COLO829 (cell line): ENCODE measurements at places on chromosomes 1 and 21.
A peak's percentile ranks its signal among the peaks of the same experiment; 100 is the strongest.

- no peak for DNase-seq
Measured at GRCh38 chr1:214831956-214832355, 229.0 kb downstream of the CENPF start.

DNA sequence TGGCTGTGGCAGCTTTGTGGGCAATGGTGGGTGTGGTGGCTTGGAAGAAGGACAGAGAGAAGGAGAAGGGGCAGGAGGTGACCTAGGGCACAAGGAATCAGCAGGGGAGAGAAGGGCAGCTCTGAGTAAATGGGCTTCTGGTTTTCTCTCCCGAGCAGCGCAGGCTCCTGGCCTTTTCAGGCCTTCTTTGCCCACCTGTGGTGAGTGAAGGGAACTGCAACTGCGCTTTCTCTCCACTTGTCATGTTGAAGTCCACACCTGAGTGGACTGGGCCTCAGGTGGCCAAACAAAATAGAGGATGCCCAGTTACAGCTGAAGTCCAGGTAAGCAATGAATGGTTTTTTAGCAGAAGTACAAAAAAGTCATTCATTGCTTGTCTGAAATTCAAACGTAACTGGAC, 29.4 kb upstream of the KCNA10 start:
- DNase-seq: no peak

DNA sequence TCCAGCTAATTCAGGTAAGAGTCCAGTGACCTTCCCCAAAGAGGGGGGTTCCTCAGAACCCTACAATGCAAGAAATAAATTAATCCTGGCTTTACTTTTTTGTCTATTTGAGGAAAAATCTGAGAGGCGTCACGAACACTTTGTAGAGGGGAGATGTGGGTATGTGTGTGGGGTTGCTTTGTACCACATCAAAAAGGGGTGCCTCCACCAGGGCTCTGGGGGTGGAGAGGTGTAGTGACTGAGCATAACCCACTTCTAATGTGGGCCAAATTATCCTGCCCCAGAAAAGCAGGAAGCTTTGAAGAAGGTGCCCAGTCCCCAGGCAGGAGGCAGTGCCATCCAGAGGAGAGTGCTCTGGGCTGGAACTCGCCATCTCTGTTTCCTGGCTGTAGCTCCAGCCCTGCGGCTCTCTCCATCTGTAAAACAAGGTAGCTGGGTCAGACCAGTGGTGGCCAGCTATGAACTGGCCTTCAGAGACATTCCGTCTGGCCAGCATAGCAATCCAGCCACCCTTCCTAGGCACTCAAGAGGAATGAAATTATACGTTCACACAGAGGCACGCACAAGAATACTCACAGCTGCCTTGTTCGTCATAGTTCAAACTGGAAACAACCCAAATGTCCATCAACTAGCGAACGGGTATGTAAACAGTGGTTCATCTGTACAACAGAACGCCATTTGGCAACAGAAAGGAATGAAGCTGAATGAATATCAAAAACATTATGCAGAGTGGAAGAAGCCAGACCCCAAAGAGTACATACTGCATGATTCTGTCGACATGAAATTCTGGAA, 45.4 kb upstream of the TNFRSF1B start:
- DNase-seq: no peak

DNA sequence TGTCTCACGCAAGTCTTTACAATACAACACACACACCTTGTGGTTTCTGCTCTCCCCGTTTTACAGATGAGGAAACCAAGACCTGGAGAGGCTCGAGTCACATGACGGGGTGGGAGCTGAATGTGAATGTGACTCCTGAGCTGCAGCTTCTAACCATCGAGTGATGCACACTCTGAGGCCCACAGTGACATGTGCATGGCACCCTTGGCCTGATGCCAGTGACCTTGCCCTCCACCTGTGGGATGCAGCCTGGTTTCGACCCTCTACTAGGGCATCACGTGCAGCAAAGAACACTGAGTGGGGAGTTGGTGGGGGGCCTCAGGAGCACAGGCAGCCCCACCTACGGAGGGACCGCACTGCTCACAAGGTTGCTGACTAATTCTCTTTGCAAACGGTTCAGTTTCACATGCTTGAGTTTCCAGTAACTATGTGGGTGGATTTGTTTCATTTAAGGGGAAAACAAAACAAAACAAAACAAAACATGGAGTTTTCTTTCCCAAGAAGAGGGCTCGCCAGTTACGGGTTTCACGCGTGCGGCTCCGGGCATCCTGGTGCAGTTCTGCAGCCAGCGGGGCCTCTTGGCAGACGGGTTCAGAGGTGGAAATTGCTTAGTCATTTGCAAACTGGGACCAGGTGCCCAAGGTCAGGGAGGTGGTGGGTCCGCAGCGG, 22.9 kb downstream of the SPSB1 start:
- DNase-seq: peak; percentile 71

GRCh38 chr1:32334864-32335534, 1.0 kb downstream of the MARCKSL1 start:
- no peak for DNase-seq

DNA sequence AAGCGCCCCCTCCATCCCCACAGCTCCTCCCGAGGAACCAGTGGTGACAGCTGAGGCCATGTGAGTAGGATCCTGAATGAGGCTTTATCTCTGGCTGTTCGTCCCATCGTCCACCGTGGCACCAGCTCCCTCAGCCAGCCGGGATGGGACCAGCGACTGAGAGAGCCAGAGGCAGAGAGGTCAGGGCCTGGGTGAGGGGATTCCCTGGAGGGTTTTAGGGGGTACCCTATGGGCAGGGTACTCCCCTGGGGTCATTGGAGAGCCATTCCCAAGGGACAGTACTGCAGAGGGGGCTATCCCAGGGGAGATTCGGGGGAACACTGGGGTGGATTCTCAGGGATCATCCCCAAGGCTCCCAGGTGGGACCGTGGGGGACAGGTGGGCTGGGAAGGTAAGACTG, 2.4 kb downstream of the TMEM125 start:
- DNase-seq: no peak

DNA sequence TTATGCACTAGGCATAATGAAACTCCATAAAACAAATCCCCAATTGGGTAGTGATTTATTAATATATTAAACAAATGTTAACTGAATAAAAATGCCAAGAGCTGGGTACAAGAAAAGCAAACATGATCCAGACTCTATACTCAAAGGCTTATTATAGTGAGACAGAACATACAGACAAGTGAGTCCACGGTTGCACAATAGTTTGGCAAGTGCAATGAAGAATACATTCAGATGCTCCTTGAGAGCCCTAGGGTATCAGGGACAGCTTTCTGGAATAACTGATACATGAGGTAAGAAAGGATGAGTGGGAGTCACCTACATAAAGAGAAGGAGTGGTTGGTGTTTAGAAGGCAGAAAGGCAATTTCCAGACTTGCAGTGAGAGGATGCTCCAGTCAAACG, 85.1 kb downstream of the VAV3 start:
- DNase-seq: no peak

- no peak for DNase-seq
Measured at GRCh38 chr1:95002540-95003432, 70.0 kb downstream of the ALG14 start.

GRCh38 chr1:9363061-9363471, 70.4 kb downstream of the SPSB1 start:
- no peak for DNase-seq

DNA sequence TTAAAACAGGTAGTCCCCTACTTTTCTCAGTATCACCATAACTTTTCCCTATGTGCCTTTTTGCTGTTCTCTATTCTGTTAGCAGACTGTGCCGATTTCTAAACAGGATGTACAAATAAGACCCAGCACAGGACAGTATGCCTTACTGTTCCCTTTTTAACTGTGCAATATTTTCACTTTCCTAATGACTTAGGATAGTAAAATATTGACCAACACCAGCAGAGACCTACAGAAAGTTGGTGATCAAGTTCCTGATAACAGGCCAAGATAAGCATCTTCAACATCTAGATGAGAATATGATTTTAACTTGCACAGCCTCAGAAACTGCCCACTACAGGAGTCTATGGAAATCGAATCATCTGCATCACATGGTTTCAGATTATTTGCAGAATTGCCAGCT, 42.0 kb downstream of the ADSS2 start:
- no peak for DNase-seq

GRCh38 chr1:226248091-226248490, 24.6 kb downstream of the MIXL1 start:
- no peak for DNase-seq

- no peak for DNase-seq
Measured at GRCh38 chr21:33032434-33033047, 6.8 kb downstream of the OLIG2 start.

- peak; percentile 64 for DNase-seq
Measured at GRCh38 chr1:47738560-47739182, 258.5 kb downstream of the TRABD2B start.

DNA sequence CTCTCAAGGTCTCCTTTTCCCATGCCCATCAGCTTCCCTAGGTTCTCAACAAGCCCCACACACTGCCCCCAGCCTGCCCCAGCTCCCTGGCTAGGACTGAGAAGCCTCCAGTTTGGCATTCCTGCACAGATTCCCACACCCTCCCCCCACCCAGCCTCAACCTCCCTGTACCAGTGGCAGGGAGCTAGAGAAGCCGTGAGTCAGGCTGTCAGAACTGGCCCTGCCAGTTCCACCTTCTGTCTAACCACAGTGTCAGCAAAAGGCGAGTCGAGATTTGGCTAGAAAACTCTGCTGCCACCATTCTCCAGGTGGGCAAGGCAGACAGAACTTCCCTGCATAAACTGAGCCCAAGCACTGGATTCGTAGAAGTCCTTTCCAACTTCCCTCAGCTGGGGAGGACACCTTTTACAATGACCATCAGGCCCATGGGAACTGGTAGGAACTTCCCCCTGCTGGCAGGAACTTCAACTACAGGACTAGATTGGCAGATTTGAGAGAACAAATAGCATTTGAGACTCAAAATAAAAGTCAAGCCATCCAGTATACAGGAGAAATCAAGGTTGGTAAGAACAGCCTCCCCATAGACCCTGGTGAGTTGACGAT, 31.0 kb downstream of the TNNT2 start:
- DNase-seq: peak; percentile 82

DNA sequence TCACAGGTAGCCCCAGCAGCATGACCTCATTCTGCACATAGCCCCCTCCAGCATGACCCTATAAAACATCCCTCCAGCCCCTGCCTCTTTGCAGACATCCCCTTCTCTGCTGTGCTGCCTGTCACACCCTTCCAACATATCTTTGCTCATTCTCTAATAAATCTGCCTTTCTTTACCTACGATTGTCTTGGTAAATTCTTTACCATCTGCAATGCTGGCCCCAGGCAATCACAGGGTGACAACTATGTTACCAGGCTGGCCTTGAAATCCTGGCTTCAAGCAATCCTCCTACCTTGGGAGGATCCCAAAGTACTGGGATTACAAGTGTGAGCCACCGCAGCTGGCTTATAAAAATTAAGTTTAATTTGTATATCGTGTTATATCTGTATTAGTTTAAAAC, 134.5 kb downstream of the VAV3 start:
- no peak for DNase-seq

DNA sequence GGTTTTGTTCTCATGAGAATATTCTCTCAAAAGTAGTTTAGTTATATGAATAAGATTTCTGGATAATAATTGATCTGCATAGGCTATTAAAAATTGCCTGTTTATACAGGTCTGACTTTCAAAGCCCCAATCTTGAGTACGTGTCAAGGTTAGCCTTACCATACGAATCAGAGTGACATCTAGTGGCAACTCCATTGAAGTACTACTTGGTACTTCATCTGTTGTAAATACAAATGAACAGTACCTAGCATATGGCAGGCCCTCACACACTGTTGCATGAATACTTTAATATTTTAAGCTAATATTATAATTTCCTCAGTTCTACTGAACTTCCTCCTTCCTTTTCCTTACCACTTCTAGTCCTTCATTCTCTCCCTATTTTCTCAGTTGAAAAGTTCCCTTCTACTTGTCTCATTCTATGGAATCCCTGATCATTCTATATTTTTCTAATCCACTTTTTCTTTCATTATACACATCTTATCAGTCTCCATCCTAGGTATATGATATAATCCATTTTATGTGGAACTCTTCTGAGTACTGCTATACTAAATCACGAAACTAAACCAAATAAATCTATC, 101.2 kb downstream of the AKT3 start:
- DNase-seq: peak; percentile 85

DNA sequence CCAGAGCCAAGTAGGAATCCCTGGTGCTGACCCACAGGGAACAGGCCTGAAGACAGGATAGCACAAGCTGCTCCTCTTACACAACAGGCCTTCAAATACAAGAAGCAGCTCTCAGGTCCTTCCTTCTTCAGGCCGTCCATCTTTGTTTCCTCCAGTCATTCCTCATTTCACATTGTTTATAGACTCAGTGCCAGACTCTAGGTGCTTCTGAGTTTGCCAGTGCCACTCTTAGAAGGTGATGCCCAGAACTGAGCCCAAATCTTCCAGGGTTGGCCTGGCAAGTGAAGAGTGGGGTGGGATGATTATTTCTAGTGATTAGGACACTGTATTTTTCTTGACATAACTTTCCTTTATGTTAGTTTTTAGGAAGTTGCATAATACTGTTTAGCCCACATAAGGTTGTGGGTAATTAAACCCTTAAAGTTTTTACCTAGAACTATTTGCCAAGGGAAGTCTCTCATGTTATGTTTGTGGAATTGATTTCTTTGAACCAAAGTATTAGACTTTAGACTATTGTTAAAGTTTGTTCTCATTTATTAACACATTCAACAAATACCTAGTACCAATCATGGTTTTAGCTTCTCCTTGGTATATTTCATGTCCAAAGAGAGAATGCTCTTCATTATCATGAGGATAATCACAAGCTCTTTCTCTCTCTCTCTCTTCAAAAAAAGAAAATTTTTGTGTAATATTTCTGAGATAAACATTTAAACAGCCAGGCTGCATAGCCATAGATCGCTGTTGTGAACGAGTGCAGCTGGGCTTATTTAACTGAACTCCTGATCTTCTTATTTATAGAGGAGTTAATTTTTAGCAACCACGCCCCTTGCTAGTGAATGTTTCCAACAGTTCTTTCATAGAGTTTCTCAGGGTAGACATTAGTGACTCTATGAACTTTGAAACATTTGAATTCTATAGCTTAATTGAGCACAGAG, 47.7 kb downstream of the PGM1 start:
- DNase-seq: no peak

- DNase-seq: no peak
Measured at GRCh38 chr21:31879241-31879650, 6.4 kb downstream of the HUNK start.

DNA sequence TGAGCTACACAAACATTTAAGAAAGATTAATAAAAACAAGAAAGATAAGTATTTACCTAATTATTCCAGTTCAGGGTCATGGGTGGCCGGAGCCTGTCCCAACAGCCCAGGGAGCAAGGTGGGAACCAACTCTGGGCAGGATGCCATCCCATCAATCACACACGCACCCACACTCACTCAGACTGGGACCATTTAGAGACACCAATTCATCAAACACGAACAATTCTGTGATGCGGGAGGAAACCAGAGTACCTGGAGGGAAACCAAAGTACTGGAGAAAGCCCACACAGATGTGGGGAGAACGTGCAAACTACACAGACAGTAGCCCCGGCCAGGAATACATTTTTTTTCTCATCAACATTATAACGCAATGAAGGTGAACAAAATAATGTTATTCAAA, 16.2 kb downstream of the WASF2 start:
- no peak for DNase-seq

- DNase-seq: peak; percentile 79
Measured at GRCh38 chr1:172449585-172450523, 6.0 kb upstream of the PIGC start.
